ENCODE measurements at places on chromosomes 13 and 19.

GRCh38 chr13:91273675-91274074 is 73.8 kb upstream of the MIR17HG start:
- no peak for DNase-seq

- DNase-seq = no peak
Observed at GRCh38 chr13:26011996-26012821, 39.6 kb downstream of the SHISA2 start.

DNA sequence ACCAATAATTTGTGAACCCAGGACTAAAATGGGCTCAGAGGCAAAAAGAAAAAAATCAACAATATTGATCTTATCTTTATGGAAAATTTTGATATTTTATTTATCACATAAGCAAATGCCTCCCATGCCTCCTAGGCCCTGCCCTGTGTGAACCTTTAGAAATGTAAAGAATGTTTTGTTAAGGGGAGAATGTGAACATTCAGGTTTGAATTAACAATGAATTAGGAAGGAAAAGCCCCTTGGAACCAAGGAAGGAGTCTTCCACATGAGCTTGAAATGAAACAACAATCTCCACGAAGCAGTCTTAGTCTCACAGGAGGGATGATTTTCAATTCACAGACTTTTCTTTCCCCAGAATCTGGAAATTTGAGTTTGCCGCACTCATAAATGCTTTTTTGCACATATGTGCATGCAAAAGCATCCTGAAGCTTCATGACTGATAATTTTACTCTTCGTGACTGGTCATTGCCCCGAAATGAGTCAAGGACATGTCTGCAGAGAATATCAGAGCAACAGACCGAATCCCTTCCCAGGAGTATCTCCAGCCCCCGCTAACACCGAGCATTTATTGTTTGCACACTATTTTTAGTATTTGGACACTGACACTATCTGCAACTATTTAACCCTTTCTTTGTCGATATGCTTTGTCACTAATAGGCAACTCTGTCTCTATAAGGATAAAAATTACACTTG is 135.2 kb downstream of the DCT start:
- DNase-seq = peak; percentile 76

DNA sequence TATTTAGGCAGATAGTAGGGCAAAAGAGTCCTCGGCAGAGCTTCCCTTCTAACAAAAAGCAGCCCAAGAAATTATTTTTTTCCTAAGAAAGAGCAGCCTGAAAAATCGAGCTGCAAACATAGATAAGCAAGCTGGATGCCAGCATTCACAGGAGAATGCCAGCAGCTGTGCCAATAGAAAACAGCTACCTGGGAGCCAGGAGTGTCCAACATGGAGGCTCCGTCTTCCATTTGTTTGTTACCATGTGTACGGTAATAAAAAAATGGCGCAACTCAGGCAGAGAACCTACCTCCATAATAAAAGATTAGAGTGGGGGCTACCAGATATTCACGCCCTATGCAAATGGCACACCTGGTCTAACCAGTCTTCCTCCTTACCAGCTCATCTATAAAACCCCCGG is 77.6 kb upstream of the IPO5 start:
- DNase-seq = no peak

DNA sequence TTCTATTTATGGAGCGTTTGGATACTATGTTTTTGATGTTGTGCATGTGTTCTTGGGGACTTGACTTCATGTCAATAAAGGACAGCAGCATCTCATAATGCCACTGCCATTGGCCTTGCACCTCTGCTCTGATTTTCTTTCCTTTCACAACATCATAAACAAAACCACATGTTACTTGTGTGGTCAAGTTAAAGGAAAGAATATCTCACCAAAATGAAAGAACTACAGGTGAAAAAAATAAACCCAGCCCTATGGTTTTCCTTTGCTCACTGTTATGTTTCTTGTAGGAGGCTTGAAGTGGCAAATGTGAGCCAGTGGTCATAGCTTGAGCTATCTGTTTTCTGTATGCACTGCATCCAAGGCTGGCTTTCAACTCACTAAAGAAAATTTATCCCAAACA is 240.4 kb downstream of the KCNRG start:
- no peak for DNase-seq

Measured in RCC 7860 (cell line).